ENCODE measurements at places on chromosomes 2 and 18.

DNA sequence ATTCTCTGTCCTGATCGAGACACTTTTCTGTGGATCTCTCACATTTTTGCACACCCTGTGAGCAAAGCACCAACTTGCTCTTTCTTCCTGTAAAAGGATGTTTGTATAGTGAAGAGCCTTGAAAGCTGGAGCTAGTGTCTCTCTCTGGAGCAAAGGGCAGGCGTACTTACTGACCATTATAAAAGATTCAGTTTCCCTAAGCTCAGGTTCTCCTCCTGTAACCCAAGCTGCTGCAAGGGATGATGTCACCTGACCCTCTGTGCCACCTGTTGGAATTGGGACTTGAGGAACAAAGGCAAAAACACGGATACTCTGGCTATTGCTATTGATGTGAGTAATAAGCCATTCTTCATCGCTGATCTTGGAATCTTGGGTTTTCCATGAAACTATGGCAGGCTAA is 52.6 kb upstream of the NEMP2 start:
- DNase-seq, result no peak

- DNase-seq, result no peak
Observed at GRCh38 chr2:238100049-238100820, at the start of gene ESPNL. Gene ESPNL, plus strand, starts transcription at chr2:238100340. Its CDS starts 80 bp downstream, at chr2:238100420.

DNA sequence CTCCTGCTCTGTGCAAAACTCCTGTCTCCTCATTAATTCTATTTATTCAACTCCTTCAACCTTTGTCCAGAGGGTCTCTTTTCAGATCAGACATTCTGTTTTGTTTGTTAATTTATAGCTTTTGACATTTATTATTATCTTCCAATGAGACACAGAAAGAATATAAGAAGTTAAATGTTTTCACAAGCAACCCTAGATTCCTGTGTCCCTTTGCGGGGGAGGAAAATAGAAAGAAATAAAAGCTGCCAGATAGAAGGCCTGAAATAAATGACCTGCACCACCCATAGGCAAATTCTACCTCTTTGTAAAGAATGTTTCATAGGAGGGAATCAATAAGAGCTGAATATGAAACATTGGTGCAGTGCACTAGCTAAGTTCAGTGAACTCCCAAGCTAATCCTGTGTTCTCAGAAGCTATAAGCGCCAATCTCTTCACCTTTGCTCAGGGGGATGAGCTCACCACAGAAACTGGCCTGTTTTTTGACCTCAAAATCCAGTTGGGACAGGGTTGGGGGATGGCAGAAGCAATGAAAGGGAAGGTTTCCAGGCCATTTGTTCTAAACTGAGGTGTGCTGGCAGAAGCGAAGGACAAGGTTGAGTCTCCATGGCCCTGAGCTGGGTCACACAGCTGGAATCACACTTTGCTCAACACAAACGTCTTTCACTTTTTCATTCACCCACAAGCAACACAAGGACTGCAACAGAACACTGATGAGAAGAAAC is 258.6 kb downstream of the NRXN1 start:
- no peak for DNase-seq

DNA sequence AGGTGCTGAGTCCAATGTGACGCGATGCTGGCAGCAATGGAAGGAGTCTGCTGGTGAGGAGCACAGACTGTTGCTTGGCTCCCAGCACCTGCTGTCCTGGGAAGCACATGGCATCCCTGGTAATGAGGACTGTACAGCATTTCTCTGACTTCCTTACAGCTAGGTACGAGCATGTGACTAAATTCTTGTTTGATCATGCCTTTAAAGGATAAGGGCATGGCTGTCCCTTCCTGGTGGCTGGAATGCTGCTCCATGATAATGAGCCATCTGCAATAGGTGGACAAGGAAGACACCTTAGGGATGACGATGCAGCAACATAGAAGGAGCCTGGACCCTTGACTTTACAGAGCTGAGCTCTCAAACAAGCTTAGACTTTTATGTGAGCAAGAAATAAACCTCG is 278.0 kb upstream of the SPRED2 start:
- no peak for DNase-seq

DNA sequence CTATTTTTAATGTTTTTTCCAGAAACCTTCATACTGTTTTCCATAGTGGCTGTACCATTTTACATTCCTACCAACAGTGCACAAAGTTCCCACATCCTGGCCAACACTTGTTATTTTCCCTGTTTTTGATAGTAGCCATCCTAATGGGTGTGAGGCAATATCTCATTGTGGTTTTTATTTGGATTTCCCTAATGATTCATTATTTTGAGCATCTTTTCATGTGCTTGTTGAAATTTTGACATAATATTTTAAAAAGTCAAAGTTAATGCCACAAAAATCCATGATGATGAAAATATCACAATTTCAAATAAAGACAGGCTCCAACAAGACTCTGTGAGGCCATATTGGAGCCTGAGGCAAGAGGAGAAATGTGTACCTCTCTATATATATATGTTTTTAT is 50.2 kb downstream of the VWA3B start:
- DNase-seq, result no peak

DNA sequence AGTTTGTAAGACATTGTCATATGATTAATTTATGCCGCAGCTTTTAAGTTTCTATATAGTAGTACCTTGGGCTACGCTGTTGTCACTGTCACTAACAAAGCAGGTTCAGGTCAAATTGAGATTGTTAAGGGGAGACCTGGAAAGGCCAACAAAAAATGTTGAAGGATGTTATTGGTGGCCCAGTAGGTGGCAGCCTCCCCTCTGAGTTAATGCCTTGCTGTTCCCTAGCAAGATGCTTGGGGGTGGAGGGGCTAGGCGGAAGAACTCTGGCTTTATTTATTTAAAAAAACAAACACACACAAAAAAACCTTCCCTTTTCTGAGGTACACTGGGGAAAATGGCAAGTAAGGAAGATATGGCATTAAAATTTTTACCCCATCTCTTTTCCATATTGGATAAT is 128.3 kb upstream of the ATP5MC3 start:
- DNase-seq, result no peak

GRCh38 chr2:103419506-103419905 is 657.7 kb downstream of the TMEM182 start:
- DNase-seq, result no peak

GRCh38 chr2:67923696-67924095 is 139.1 kb downstream of the C1D start:
- no peak for DNase-seq

- DNase-seq, result no peak
Observed at GRCh38 chr2:126358122-126358521, 297.8 kb upstream of the GYPC start.

DNA sequence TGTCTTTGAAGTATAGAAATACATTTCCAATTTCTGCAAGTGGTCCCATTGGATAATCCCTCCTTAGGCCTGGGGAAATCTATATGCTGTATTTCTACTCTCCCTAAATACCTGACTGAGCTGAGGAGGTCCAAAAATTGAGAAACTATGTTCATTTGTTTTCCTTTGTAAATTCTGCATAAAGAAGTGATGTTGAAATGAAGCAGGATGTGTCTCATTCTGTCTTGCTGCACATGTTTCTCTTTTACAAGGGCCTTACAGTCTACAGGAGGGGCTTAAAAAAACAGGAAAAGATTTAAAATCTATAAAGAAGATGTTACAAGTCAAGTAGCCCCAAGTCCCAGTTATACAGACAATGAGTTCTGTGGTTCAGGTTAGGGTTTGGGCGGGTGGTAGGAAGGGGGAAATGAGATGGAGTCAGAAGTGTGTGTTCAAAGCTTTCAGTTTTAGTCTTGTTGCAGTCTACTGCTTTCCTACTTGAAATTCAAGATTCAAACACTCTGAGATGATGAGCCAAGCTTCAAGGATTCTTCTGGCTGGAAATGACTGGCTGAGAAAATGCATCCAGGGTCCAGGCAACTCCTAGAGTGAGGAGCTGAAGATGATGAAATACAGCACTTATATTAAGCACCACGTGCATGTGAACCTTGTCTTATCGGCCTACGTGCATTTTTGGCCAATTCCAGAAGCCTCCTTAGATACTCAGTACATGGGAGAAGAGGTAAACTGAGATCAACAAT is 146.3 kb upstream of the CELF4 start:
- DNase-seq, result no peak

DNA sequence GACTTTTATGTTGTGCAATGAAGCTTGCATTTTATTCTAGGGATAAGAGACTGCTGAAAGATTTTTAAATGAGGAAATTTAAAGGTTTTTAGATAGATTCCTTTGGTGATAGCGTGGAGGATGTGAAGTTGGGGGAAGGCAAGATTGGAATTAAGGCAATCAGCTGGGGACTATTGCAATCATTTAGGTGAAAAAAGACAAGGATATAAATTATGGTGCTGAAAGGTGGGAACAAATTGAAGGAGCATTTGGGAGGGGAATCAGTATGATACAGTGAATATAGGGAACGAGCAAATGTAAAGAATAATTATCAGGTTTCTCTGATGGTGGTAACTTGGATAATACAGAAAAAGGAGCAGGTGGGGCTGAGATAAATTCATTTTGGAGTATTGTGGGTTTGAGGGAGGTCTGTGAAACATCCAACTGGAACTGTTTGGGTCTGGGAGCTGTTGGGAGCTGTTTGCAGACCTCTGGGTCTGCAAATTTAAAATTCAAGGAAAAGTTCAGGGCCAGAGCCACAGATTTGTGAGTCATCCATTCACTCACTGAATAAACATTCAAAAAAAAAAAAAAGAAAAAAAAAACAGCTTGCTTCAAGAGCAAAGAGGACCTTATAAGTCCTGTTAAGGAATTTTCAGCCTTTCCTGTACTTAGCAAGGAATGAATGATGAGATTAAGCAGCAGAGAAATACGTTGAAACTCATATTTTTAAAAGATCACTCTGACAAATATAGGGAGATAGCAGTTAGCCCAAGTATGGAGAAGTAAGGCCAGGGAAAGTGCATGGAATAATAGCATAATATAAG is 257.5 kb upstream of the FN1 start:
- DNase-seq, result no peak

DNA sequence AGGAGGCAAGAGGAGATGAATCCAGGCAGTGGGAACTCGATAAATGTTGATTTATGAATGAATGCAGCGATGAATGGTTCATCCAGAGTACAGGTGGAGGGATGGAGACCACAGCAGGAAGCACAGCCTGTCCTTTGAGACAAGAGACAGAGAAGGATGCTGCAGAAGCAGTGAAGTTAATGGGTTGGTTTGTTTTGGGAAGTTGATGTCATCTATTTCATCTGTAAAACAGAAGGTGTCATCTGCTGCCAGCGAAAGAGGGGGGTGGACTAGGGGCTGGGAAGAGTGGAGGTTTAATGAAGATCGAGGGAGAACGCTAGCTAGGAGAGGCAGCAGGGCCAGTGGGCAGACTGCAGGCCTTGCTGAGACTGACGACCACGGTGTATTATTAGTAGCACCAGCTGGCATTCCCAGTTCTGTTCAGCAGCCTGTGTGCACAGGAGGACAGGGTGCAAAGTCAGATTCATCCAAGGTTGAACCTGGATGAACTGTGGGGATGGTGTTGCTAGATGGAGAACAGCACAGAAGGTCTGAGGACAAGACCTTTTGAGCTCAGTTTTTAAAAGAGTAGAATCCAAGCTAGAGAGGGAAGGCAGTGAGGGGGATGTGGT is 120.3 kb upstream of the CAPN13 start:
- DNase-seq, result no peak

DNA sequence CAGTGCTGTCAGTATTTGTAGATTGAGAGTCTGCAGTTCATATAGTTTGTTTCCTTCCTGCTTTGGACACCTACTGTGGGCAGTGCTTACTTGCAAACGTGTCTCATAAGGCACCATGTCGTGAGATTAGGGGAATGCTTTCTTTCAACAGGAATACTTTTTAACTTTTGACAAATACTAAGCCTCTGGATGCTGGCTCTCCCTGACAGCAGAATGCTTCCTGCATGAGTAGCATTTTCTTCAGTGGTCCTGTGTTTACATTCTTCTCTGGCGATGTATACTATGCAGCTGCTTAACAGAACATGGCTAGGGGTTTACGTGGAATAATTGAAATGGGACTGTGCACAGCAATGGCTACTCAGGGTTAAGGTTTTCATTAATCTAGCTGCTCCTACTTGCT is 807.5 kb downstream of the MBD2 start:
- no peak for DNase-seq

DNA sequence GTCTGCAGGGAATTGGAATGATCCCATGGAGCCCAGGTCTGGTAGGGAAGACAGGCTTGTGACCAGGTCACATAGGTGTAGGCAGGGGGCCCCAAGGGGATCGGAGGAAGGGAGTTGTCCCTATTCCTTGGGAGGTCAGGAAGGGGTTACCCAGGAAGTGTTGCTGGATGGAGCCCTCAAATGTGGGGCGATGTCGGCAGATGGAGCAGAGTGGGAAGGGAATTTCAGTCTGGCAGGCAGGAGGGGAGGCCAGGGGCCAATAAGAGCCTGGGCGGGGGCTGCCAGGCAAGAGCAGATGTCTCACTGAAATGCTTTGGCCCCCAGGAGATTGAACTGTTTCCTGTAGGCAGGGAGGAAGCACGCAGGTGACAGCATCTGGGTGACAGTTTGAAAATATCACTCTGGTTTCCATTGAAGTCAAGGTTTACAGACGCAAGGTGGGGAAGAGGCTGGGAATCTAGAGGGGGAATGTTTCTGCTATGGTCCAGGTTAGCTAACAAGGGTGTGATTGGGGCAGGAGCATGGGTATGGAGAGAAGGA is 81.5 kb upstream of the SMAD2 start:
- DNase-seq, result no peak

DNA sequence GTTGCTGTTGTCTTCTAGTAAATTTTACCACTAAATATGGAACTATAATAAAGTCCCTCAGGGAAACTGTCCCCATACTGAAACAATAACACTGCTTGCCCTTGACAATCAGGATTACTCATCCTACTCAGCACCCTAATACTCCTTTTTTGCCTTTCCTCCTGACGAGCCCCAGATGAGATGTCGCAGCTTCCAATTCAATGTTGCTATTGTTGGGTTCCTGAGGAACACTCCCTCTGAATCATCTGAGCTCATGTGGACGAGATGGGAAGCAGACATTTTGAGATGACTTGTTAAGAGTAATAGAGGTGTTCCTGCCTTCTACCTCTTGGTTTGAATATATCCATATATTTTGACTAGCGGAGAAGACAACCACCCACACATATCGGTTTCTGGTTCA is 187.8 kb upstream of the FAM98A start:
- DNase-seq, result no peak

Data from stimulated activated CD8-positive, alpha-beta memory T cell treated with anti-CD3 and anti-CD28 coated beads, Interleukin-4, amount 100 ng/mL, for 24 hours (primary cell).